ENCODE measurements at places on chromosomes 3 and 15. TPM values are rescaled to one million over a fixed set of nuclear protein-coding genes. Genes with fewer than 3 reads are reported as not detected.
A peak's percentile ranks its signal among the peaks of the same experiment; 100 is the strongest.

DNA sequence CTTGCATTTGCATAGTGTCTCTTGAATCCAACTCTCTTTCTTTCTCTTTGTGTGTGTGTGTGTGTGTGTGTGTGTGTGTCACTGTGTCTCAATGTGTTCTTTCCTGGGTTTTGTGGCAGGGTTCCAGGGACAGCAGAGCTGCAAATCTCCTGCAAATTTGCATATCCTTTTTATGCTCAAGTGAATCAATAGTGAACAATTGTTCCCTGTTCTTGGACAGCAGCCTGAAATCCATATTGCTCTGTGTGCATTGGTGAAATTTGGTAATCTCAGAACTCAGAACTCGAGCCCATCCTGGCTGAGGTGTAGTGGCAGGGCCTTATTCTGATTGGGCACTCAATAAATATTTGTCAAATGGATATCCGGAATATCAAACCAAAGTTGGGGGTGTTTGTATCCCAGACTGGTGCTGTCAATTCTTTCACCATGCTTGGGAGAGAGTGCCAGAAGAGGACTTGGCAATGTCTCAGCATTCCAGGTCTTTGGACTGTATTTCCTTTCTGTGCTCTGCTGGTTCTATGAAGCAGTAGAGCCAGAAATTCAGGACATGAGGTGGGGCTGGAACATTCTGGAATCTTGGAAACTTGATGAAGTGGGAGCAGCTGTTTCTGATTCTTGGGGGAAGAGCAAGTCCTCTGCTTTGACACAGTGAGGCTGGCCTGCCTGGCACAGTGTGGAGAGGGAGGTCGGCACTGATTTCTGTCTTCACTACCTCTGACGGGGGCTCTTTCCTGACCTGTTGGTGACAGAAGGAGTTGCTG lies 380.6 kb upstream of the C2CD4B start:
- DNase-seq, result peak; percentile 74

- no peak for DNase-seq
Observed at GRCh38 chr3:130850044-130850797, 43.7 kb upstream of the ATP2C1 start.

DNA sequence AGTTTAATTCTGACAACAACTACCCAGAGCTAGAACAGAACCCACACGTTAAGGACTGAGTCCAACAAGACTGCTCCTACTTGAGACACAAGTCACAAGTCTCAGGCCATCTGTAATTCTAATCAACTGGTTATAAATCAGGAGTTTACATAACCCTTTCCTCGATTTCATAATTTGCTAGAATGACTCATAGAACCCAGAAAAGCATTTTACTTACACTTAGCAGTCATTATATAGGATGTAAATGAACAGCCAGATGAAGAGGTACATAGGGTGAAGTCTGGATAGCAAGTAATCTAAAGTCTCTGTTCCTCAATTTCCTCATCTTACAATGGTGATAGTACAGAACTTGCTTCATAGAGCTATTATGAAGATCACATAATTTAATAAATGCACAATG lies 1018.2 kb downstream of the DIPK2A start:
- no peak for DNase-seq

GRCh38 chr3:157204431-157204830 lies 44.5 kb upstream of the CCNL1 start:
- DNase-seq, result no peak

CAV3 gene
- 0.79 TPM for total RNA-seq

DNA sequence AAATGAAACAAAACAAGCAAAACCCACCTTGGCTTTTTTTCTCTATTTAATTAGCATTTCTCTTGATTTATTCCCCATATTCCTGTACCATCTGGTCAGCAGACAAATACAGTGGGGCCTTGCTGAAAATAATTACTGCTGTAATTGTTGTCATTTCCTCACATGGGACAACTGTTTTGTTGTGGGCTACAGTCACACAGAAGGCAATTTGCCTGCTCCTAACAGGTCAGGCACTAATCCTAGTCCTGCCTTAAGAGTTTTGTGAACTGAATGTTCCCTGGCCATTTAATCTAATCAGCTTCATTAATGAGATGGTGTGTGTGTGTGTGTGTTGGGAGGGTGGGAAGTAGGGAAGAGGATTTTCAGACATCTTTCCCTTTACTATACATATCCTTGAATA lies 11.6 kb downstream of the TRPC1 start:
- no peak for DNase-seq

DNA sequence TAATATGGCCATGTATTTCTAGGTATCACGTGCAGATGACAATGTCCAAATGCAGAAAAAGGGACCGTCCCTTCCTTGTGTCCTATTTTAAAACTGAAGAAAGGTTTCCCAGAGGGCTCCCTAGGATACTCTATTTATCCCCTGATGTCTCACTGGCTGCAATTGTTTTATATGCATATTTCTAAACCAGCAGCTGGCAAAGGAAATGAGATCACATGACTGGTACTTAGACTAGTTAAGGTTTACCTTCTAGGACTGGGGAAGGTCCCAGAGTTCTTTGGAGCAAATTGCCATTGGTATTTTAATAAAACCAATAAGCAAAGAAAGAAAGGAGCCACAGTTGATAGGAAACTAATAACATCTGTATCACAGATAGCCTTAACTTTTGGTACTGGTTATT lies 29.5 kb downstream of the GTF2E1 start:
- DNase-seq, result no peak

GOLGA6A gene
- 2.2 TPM for total RNA-seq

DNA sequence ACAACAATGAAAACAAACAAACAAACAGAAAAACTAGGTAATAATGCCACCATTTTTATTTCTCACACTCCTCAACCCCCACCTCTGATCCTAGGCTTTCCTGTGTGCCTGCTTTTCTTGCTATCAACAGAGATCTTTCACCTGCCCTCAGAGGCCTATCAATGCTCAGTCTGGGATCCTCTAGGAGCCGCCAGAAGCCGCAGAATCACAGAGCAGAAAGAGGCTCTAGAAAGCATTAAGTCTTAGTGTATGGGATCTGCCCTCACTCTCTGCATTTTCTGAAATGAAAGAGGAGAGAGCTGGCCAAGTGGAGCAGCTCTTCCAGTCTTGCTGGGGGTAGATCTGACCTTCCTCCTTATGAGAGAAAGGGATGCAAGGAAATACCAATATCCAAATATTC lies 306.8 kb downstream of the TUSC7 start:
- DNase-seq, result no peak

GRCh38 chr3:58256061-58256460 lies 18.5 kb downstream of the ABHD6 start:
- no peak for DNase-seq

PPP1R14D gene
- 2.4 TPM for total RNA-seq

RPL35A gene
- 1,167 TPM for total RNA-seq

DNA sequence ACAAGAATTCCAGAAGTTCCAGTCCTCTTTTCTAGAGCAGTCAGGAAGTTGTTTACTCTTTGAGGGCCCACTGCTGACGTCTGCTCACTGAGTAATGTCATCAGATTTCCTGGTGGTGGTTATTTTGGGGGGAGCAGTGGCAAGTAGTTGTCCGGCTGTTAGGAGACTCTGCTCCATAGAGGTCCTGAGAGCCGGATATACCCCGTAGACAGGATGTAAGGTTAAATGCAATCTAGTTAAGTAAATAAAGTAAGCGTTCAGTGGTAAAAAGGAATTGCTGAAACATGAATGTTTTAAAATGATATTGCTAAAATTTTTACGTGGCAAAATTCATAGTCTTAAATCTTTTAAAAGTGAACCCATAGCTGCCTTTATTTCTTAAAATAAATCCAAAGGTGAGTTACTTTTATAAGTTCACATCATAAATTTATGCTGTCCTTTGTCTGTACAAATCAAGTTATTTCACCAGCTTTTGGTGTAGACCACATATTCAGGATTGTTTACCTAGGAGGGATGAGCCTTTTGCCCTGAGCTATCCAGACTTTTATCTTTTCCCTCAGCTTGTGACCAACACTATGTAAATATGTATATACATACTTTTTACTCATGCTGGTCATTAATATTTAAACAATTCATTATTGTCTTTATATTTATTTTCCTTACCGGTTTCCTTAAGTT lies 65.8 kb downstream of the PDE8A start:
- peak; percentile 23 for DNase-seq

GOLGA8O gene
- not detected for total RNA-seq

- no peak for DNase-seq
Observed at GRCh38 chr3:61524933-61525332, 36.4 kb upstream of the PTPRG start.

CX3CR1 gene
- 0.23 TPM for total RNA-seq

LYZL4 gene
- not detected for total RNA-seq

DNA sequence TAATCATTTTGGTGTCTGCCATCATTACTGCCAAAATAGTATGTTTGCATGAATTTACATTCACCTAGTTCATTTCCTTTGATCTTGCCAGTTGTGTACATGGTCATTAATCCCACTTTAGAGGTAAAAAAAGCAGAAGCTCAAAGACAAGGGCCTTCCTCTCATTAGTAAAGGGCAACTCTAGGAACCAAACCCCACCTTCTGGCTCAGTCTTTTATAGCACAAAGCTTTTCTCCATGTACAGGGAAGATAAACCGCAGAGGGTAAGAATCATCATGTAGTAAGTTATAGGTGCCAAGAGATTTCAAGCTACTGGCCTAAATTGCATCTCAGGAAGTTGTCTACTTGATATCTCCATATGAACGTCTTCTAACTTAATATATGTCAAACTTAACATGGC lies 19.3 kb upstream of the SPG21 start:
- no peak for DNase-seq

- DNase-seq, result no peak
Observed at GRCh38 chr3:58051196-58051595, 43.0 kb downstream of the FLNB start.

- DNase-seq, result no peak
Observed at GRCh38 chr3:123909785-123910184, 25.7 kb upstream of the MYLK start.

- DNase-seq, result no peak
Observed at GRCh38 chr15:38611228-38611627, 46.6 kb upstream of the RASGRP1 start.

GRCh38 chr3:177652556-177653291 lies 455.4 kb upstream of the TBL1XR1 start:
- DNase-seq, result no peak

DNA sequence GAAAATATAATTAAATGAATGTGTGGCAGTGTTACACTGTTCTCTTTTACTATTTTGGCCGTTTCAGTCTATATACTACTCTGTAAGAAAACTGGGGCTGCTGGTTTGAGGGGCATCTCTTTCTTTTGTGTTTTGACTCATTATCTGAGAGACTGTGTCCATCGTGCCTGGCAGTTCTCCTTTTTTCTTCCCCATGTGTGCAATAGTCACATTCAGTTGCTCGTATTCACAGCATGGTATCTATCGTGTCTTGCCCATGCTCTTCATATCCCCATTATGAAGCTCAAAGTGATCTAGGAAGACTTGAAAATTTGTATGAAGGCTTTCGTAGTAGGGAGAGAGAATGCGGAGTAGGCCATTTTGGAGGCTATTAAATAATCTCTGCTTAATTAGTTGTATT lies 29.8 kb upstream of the FAH start:
- no peak for DNase-seq

UNC13C gene
- total RNA-seq, result 0.27 TPM

KPNA1 gene
- total RNA-seq, result 21.4 TPM

DNA sequence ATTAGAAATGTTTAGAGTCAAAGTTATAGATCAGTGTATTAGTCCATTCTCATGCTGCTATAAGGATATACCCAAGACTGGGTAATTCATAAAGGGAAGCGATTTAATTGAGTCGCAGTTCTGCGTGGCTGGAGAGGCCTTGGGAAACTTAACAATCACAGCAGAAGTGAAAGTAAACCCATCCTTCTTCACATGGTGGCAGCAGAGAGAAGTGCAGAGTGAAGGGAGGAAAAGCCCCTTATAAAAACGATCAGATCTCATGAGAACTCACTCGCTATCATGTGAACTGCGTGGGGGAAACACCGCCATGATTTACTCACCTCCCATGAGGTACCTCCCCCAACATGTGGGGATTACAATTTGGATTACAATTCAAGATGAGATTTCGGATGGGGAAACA lies 871.5 kb downstream of the DIPK2A start:
- DNase-seq, result no peak

RLBP1 gene
- not detected for total RNA-seq

- no peak for DNase-seq
Observed at GRCh38 chr3:16239086-16239770, 25.5 kb downstream of the DPH3 start.

WWTR1 gene
- 56.8 TPM for total RNA-seq

GRCh38 chr3:197064771-197065170 lies 35.2 kb upstream of the MELTF start:
- no peak for DNase-seq

GRCh38 chr15:40927873-40928806 lies 1.0 kb upstream of the DLL4 start:
- DNase-seq, result no peak

- DNase-seq, result no peak
Observed at GRCh38 chr3:63135367-63135766, 142.7 kb upstream of the SYNPR start.

- DNase-seq, result no peak
Observed at GRCh38 chr3:170331143-170331542, 26.4 kb upstream of the SKIL start.

DNA sequence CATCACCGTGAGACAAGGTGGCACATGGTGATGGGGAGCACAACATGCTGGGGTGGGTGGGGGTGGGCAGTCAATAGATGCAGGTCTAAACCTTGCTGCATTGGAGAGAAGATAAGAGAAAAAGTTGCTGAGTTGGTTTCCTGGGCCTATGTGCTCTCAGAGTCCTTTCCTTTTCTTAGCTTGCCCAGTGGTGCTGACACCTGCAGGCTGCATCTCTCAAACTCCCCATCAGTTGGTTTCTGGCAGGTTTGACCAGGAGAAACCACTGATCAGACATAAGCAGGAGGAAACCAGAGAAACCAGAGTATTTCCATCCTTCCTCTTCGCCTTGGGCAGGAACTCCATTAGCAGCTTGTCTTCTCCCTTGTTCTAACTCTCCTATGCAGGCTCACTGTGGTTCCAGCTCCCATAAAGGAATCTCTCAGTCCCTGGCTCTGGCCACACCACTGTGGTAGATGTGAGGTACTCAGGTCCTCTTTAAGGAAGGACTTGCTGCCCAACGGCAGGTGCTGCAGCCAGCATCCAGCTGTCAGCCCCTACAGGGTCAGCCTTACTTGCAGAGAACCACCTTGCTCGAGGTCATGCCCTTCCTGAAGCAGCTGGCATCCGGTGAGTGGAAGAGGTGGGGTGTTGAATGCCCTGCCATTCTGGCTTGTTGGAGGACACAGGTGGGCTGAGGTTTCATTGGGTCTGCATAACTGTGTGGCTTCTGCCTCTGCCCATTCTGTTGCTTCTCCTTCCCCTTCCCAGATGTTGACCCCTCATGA lies 172.3 kb upstream of the ANKRD28 start:
- DNase-seq, result no peak

PPARG gene
- 10.1 TPM for total RNA-seq

- DNase-seq, result no peak
Observed at GRCh38 chr3:58884453-58884852, 165.4 kb downstream of the CFAP20DC start.

- no peak for DNase-seq
Observed at GRCh38 chr15:29811691-29812383, 10.4 kb downstream of the TJP1 start.

STRA6 gene
- 0.52 TPM for total RNA-seq

DNA sequence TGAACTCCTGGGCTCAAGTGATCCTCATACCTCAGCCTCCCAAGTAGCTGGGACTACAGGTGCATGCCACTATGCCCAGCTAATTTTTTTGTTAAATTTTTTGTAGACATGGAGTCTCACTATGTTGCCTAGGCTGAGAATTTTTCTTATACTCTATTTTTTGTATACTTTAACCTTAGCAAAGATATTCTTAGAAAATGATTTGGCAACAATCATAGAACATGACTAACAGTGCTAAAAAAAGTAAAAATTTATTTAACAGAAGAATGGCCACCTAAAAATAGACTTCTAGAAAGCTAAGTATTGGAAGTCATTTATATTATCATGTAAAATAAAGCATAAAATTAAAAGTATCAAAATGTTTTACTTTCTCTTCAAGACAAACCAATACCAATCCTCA lies 322.3 kb downstream of the PLCL2 start:
- no peak for DNase-seq

All from lower leg skin (tissue), 4 donors.